Activated naive CD4-positive, alpha-beta T cell treated with anti-CD3 and anti-CD28 coated beads for 36 hours (primary cell): ENCODE measurements at places on chromosomes 2 and 18. TPM values are rescaled to one million over a fixed set of nuclear protein-coding genes. Genes with fewer than 3 reads are reported as not detected.

RGPD4 gene
- total RNA-seq, result 0.19 TPM

EIF5B gene
- 70.2 TPM for total RNA-seq

SERPINB7 gene
- not detected for total RNA-seq

IL1R2 gene
- 10.3 TPM for total RNA-seq

HAAO gene
- 0.41 TPM for total RNA-seq
